ENCODE measurements at places on chromosomes 13 and 19.

- no peak for DNase-seq
Measured at GRCh38 chr13:93172109-93172508, 54.5 kb upstream of the GPC6 start.

GRCh38 chr13:95698047-95698749, 21.3 kb downstream of the DNAJC3 start:
- no peak for DNase-seq

- no peak for DNase-seq
Measured at GRCh38 chr13:45396533-45397095, 21.6 kb downstream of the SLC25A30 start.

GRCh38 chr13:20544201-20544923, 18.7 kb upstream of the CRYL1 start:
- no peak for DNase-seq

GRCh38 chr13:50991579-50992521, 82.3 kb downstream of the RNASEH2B start:
- peak; percentile 38 for DNase-seq

DNA sequence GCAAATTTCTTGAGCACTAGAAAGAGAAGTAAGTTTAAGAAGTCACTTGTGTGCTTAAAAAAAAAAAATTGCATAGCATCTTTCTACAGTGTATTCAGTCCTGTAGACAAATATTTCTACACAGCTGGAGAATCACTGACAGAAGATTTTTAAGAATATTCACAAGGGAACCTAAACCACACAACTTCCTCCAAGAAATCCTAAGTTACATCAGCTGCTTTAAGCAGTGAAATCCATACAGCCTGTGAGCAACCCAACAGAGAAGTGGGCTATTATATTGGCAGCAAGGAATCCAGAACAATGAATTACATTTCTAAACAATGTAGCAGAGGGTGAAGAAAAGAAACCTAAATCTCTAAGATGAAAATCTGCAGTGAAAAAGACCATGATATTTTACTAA, 1.5 kb downstream of the DOCK9 start:
- no peak for DNase-seq

GRCh38 chr13:35159041-35159440, 217.0 kb downstream of the NBEA start:
- no peak for DNase-seq

Measured in NCI-H446 treated with DMSO at 0.1 percent for 48 hours (cell line).